Small intestine (tissue), 16 donors: ENCODE measurements at places on chromosomes 11 and 22.

- DNase-seq, result peak; percentile 82
Observed at GRCh38 chr11:63945477-63946163, 6.8 kb downstream of the NAA40 start.

- DNase-seq, result peak; percentile 29
Observed at GRCh38 chr11:3836903-3837302, 3.9 kb downstream of the RHOG start.

GRCh38 chr11:71456831-71457230, 3.8 kb downstream of the NADSYN1 start:
- DNase-seq, result no peak

DNA sequence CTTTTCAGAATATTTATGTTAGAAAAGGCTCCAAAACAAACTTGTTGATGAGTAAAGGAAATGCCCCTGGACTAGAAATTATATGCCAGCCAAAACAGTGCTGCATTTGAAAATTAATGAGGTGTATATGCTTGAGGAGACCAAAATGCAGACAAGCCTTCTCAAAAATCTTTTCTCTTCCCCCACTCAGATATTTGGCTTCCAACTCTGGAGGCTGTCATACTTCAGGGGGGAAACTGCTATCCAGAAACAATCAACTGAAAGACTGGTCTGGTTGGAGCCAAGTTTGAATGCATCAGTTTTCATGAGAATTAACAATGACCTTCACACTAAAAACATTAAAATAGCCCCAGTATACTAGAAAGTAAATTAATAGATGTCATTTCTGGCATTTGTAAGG, 98.2 kb downstream of the SGSM3 start:
- no peak for DNase-seq

DNA sequence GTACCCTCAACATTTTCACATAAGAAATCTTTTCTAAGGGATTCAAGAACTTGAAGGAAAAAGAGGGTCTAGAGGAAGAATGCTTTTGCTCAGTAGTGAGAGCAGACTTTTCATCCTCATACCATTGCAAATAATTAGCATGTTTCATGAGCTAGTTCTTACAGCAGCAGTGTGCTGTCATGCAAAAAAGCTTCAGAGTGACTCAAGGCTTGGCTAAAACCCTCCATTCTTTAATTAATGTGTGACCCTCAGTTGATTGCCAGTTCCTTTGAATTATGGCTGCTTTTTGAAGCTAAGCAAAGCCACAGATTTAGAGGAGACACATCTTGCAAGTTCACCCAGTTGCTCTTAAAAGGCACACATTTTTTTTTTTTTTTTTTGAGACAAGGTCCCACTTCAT, 36.6 kb upstream of the PCF11 start:
- DNase-seq, result no peak

DNA sequence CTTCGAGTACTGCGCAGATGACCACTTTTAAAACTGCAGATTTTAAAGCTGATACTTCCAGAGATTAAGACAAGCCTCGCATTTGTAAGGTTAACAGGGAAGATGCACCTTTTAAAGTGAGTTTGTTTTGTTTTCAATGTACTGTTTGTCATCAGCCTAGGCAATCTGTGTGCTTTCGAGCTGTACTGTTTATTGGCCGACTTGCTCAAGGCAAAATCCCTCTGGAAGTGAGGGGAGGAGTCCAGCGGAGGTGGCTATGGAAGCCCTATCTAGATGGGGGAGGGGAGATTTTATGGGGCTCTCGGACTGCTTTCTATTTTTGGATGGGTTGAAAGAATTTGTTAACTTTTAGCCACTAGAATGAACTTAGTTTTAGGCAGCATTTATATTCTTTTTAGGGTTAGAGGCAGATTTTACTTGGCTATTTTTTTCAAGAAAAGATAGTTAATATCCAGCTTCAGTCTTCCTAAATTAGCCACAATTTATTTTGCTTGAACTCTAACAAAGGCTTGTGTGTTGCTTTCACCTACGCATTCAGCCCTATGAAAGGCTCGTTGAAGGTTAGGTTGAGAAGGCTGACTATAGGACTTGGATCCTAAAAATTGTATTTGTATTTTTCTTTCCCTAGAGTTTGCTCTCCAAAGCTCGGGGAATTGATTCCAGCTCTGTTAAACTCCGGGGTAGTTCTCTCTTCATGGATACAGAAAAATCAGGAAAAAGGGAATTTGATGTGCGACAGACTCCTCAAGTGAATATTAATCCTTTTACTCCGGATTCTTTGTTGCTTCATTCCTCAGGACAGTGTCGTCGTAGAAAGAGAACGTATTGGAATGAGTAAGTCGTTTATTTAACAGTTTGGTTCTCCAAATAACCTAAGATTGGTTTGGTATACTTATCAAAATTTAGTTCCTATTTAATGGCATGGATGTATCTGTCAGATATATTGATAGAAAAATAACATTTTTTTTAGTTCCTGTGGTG, 2.1 kb downstream of the WEE1 start:
- peak; percentile 91 for DNase-seq

DNA sequence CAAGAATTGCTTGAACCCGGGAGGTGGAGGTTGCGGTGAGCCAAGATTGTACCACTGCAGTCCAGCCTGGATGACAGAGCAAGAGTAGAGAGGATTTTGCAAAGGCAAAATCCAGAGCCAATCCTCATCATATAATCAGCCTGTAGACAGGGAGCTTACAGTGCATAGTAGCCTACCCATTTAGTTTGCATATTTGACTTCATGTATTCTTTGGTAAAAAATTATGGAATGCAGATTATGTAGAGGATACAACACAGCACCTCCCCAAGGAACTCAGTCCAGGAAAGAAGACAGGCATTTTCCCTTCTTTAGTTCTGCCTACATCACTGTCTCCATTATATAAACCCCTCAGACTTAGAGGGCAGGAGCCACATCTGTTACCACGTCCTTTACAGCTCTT, 39.7 kb upstream of the YWHAH start:
- no peak for DNase-seq

GRCh38 chr11:75189911-75190310, 39.0 kb downstream of the SLCO2B1 start:
- DNase-seq, result no peak

DNA sequence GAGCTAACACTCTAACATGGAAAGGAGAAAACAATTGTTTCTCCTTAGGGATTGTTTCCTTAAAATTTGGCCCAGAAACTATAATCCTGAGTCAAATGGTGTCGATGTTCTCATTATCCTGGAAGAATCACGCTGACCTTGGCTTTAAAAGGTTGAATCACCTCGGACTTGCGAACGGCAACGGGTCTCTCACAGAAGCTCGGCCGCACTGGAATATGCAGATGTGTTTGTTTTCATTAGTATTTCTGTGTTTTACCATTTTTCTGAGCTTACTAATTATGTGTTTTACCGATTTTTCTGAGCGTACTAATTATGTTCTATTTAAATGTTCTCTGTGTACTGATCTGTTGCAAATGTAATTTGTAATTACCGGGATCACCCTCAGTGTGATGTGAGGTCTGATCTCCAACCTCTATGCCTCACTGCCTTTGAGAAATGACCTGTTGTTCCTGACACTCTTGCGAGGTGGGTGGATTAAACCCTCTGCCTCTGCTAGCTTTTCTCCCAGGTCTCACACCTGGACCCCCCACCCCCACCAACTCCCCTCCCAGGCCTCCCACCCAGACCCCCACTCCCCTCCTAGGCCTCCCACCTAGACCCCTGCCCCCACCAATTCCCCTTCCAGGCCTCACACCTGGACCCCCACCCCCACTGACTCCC, 38.3 kb upstream of the BRSK2 start:
- DNase-seq, result no peak

- no peak for DNase-seq
Observed at GRCh38 chr11:59272771-59273372, 60.1 kb upstream of the MPEG1 start.

DNA sequence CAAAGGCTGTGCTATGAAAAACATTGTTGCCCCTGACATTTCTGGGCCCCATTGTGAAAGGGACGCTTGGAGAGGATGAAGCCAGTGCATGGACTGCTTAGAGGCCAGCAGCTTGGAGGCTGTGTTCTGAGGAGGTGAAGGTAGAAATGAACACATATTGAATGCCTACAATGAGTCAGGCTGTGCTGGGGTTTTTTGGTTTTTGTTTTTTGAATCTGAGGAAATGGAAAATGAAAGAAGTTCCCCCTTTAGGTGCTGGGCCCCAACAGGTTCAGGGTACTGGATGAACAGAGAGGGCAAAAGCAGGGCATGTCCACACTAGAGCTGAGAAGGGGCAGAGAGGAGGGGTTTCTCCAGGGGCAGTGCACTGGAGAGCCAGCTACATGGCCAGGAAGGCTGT, 166.1 kb upstream of the API5 start:
- DNase-seq, result no peak

- no peak for DNase-seq
Observed at GRCh38 chr11:57072640-57073039, 83.9 kb downstream of the OR5AK2 start.

DNA sequence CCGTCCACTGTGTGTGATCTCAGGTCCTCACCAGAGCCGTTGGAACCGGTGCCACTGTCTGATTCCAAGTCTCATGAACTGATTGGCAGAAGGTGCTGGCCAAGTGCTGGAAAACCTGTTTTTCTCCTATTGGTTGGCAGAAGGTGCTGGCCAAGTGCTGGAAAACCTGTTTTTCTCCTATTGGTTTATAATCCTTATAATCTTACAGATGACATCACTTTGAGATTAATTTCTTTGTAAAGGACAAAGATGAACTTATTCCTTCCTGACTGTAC, 1106.3 kb downstream of the BRD1 start:
- peak; percentile 6 for DNase-seq

- no peak for DNase-seq
Observed at GRCh38 chr11:58980159-58980843, 41.0 kb downstream of the GLYATL1 start.

DNA sequence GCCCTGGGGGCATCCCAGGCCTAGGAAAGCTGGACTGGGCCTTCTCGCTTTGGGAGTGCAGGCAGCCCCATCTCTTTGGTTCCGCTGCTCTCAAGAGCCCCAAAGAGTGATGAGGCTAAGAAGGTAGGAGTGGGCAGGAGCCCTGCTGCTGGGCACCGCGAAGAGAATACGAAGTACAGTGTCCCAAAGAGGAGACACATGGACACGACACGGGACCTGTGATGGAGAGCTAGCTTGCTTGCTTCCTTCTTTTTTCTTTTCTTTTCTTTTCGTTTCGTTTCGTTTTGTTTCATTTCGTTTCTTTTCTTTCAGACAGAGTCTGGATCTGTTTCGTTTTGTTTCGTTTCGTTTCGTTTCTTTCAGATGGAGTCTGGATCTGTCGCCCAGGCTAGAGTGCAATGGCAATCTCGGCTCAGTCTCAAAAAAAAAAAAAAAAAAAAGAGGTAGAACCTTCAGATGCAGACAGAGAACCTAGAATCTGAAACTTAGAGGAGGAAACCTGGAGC, 10.6 kb downstream of the MGAT3 start:
- DNase-seq, result no peak

- no peak for DNase-seq
Observed at GRCh38 chr11:108743851-108744250, 79.0 kb downstream of the DDX10 start.

DNA sequence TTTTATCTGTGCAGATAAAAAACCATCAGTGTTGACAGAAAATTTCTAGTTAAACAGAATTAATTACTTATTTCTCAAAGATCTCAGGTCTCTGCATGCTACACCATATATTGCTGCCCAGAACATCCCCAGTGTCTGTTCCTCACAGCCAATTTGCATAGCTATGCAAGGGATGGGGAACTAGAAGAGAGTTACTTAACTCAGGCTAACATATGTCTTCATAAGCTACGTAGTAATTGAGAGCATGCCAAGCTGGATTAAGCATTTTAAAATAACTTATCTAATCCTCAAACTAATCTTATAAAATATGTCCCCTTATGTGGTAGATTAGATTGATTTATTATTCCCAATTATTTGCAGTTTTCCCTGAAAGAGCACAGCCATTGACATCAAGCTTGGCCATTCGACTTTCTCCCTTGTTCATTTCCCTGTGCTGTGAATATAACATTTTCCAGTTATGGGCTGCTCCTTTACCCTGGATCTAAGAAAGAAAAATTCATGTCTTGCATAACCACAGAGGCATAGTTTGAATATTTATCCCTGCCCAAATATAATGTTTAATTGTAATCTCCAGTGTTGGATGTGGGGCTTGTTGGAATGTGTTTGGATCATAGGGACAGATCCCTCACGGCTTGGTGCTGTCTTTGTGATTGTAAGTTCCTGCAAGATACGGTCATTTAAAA, 69.1 kb downstream of the C11orf87 start:
- no peak for DNase-seq

GRCh38 chr11:33310720-33311500, 53.7 kb downstream of the HIPK3 start:
- DNase-seq, result no peak

GRCh38 chr11:2168286-2169004, 3.2 kb downstream of the TH start:
- no peak for DNase-seq

GRCh38 chr11:72618803-72619202, 55.4 kb downstream of the PDE2A start:
- peak; percentile 27 for DNase-seq
